ENCODE measurements at places on chromosomes 3 and 15. TPM values are rescaled to one million over a fixed set of nuclear protein-coding genes. Genes with fewer than 3 reads are reported as not detected.

The CHD2 gene
- 446 TPM for total RNA-seq

GRCh38 chr3:4748701-4749378 lies 230.4 kb upstream of the BHLHE40 start:
- DNase-seq = no peak

DNA sequence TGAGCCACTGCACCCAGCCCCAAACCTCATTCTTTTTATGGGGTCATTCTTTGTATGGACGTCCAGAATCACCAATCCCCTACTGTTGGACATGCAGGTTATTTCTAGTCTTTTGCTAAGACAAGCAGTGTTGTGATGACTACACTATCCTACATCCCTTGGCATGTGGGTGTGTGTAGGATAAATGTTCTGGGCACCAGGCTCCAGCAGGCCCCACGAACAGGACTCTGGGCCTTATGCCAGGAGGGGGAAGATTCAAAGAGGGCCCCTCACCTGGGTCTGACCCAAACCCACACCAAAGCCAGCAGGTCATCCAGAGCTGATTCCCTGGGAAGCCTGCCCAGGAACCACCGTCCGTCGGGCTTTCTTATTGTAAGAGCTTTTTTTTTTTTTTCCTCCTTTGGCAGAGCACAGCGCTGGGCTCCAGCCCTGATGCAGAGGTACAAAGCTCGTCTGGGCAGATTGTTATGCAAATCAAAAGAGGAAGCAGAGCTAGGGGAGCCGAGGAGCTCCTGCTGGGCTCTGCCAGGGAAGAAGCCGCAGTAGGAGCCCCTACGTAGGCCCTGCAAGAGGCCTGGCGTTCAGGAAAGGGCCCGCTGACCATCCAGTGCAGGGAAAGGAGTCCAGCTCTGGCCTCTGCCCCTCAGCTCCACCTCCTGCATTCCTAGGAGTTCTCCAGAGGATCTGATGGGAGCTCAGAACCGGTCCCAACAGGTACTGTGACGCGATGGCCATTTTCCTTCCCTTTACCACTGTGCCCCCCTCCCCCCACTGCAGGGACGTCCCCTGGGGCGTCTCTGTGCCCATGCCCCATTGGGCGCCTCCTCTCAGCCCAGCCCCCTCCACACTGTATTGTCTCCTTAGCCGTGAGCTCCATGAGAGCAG lies 29.0 kb upstream of the FURIN start:
- DNase-seq = peak; percentile 74

The CHST13 gene
- not detected for total RNA-seq

DNA sequence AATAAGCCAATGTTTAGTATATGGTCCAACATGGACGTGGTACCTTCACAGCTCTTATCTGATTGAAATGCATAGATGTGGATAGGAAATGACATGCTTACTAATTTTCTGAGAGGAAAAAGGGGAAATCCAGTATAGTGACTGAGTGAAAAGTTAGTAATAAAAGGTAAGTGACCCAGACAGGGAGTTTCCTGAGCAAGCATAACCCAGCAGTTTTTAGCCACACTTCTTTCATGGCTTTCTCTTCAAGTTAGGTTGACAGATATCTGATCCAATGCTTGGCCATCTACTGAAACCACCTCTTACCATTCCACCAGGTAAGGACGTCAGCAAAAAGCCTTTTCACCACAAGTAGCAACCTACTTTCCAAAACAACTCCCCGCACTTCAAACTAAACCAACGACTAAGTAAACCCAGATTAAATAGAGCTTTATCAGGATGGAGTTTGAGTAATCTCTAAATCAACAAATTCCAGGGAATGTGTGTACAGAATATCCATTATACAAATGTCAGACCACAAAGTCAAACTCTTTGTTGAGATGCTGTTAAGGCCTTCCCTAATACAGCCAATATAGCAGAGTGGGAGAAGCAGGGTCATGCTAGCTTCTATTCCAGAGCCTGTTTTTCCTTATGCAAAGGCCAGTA lies 329.7 kb downstream of the RORA start:
- DNase-seq = no peak

- no peak for DNase-seq
These were observed 682.1 kb upstream of the CFAP20DC start for GRCh38 chr3:59731943-59732342.
